Tongue (tissue), 3 donors: ENCODE measurements at places on chromosomes 4 and X.
A peak's percentile ranks its signal among the peaks of the same experiment; 100 is the strongest.

- DNase-seq = peak; percentile 54
Measured at GRCh38 chr4:138775890-138776289, 239.7 kb upstream of the NOCT start.

DNA sequence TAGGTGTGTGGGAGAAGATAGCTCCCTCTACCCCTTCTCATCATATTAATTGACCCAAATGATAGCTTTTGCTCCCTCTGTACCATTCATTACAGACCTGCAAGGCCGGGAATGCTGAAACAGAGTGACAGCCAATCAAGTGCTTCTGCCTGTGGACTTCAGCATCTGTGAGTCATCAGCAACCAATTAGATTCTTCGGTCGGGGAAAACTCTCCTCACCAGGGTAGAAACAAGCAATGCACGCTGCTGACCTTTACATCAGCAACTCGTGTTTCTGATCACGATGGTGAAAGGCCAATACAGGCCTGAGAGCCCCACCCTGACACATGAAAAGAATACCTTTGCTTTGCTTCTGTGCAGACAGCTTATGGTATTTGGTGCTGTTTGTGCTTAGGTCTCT lies 347.2 kb upstream of the DDX53 start:
- peak; percentile 34 for DNase-seq

- peak; percentile 93 for DNase-seq
Measured at GRCh38 chr4:184748251-184748652, 14.4 kb upstream of the CENPU start.

- DNase-seq = no peak
Measured at GRCh38 chr4:79217025-79217424, 108.8 kb downstream of the NAA11 start.

- DNase-seq = no peak
Measured at GRCh38 chr4:36209941-36210649, 34.2 kb downstream of the ARAP2 start.

- DNase-seq = no peak
Measured at GRCh38 chr4:153269218-153269990, 65.2 kb downstream of the TRIM2 start.

- DNase-seq = no peak
Measured at GRCh38 chrX:134186362-134187121, 50.4 kb upstream of the CCDC160 start.

DNA sequence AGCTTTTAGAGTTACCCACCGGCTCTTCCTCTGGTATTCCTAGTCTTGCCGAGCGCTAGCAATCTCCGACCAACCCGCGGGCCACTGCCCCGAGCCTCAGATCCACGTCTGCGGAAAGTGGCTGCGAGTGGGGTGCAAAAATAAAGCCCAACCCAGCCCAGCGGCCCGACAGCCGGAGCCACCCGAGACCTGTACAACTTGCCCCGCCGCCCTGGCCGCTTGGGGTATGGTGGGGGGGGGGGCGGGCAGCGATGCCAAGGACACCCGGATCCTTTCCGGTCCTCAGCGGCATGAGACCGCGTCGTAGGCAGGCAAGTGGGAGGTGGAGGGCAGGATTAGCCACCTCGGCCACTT lies 1.6 kb downstream of the SLITRK4 start:
- DNase-seq = peak; percentile 5

DNA sequence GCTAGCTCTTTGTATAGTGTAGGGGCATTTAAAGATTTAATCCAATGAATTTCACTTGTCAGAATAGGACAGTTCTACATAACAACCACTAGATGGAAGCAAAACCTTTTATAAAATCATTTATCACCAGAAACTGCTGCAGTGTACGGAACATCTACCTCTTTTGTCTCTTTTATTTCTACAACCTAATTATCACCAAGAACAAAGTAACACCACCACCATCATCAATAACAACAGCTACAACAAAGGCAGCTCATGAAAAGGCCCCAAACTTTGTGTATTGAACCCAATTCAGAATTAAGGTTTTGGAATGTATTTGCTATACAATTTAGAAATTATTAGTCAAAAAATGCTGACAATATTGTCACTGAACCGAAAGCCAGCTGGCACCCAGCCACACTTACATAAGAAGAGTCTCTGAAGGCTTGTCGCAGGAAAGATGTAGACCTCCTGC lies 260.9 kb upstream of the RPS6KA3 start:
- DNase-seq = peak; percentile 43

DNA sequence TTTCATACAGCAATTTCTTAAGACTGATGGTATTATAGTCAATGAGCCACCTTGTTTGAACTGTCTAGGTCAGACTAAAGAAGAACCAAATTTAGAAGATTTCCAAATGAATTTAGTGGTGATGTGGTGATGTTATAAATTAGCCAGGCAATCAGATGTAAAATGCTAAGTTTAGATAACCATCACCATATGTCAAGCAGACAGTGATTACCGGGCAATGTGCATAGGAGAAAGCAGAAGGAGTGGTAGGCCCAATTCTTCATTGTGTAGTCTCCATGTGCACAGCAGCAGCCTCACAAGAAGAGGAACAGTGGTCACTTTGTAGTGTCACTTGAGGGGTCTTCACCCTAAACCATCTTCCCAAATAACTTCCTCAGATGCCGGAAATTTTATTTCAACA lies 198.8 kb downstream of the ANTXR2 start:
- DNase-seq = no peak

DNA sequence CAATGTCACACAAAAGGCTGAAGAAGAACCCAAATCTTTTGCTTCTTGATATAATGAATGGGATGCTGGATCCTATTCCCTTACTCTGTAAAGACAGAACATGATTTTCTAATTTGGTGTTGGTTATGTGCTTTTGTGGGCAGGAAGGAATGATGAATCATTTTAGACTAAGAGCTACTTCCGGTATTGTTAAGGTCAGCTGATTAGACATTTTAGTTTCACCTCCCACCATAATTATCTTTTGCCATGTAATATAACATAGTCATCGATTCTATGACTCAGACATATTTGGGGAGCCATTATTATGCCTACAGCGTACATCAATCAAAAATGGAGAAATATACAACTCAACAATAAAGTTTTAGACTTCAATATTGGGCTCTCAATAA lies 265.3 kb downstream of the ZNF674 start:
- no peak for DNase-seq

- DNase-seq = no peak
Measured at GRCh38 chrX:23003116-23003515, 3.4 kb downstream of the DDX53 start.

- DNase-seq = no peak
Measured at GRCh38 chr4:148078061-148078460, 346.2 kb downstream of the ARHGAP10 start.

GRCh38 chr4:150033901-150034300 lies 44.3 kb upstream of the DCLK2 start:
- peak; percentile 78 for DNase-seq

GRCh38 chr4:114161809-114162208 lies 182.4 kb upstream of the ARSJ start:
- no peak for DNase-seq

GRCh38 chr4:188452097-188452496 lies 312.9 kb downstream of the TRIML1 start:
- no peak for DNase-seq

- DNase-seq = no peak
Measured at GRCh38 chrX:134024686-134025377, 39.4 kb upstream of the GPC3 start.
